Colonic mucosa (tissue), 4 donors: ENCODE measurements at places on chromosomes 12 and 14. TPM values are rescaled to one million over a fixed set of nuclear protein-coding genes. Genes with fewer than 3 reads are reported as not detected.

GRCh38 chr14:36781897-36782296 lies 120.2 kb downstream of the PAX9 start:
- H3K36me3 ChIP-seq: no peaks in the 10 kb centered on the region
- DNase-seq: no peak
- H3K4me3 ChIP-seq: no peak overlapping the region
- no peak overlapping the region for H3K27ac ChIP-seq
- no peaks in the 10 kb centered on the region for H3K27me3 ChIP-seq

- H3K4me1 ChIP-seq: no peaks in the 10 kb centered on the region
- H3K36me3 ChIP-seq: no peaks in the 10 kb centered on the region
- no peak for DNase-seq
- no peak overlapping the region for H3K4me3 ChIP-seq
- H3K27me3 ChIP-seq: no peaks in the 10 kb centered on the region
Observed at GRCh38 chr12:27198036-27198435, 46.0 kb upstream of the STK38L start.

HVCN1 gene
- total RNA-seq: 1.5 TPM

DNA sequence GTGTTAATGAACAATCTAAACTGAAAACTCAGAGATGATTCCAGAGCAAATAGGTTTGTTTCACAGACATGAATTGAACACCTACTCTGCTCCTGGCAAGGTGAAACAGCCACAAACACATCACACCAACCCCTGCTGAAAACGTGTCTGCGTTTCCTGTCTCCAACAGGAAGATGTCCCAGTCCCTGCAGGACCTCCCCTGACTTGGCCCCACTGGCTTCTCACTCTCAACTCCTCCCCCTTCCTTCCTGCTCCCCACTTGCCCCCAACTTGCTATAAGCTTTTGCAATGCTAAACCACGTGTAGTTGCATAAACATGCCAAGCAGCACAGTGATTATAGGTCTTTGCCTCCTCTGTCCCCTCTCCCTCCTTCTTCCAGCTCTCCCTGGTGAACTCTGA lies 567.6 kb downstream of the BCL11B start:
- DNase-seq: no peak
- no peak overlapping the region for H3K27ac ChIP-seq
- H3K27me3 ChIP-seq: no peaks in the 10 kb centered on the region
- H3K4me3 ChIP-seq: no peak overlapping the region
- H3K36me3 ChIP-seq: no peaks in the 10 kb centered on the region

PPP4R4 gene
- total RNA-seq: not detected

DNA sequence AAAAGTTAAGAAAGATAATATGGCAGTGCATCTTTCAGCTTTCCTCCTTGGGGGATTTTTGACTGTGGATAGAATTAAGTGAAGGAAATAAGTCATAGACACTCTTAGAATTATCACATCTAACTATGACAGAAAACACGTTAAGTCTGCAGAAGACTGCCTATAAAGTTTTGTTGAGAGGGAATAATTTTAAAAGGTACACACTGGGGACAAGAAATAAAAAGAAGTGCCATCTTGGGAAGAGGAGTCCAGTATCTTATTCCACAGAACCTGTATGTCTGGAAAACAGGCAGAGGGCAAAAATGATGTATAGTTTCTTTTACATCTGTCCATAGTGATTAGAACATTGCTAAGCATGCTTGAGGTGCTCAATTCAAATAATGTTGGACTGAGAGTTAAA lies 80.7 kb downstream of the IGF1 start:
- no peaks in the 10 kb centered on the region for H3K27me3 ChIP-seq
- DNase-seq: no peak
- no peak overlapping the region for H3K27ac ChIP-seq
- no peak overlapping the region for H3K4me3 ChIP-seq
- no peaks in the 10 kb centered on the region for H3K36me3 ChIP-seq

- H3K4me1 ChIP-seq: no peaks in the 10 kb centered on the region
- H3K27me3 ChIP-seq: no peaks in the 10 kb centered on the region
- DNase-seq: no peak
Observed at GRCh38 chr12:2325519-2325918, 272.7 kb downstream of the CACNA1C start.

WDR20 gene
- 31.2 TPM for total RNA-seq

DAO gene
- 2.4 TPM for total RNA-seq

DNA sequence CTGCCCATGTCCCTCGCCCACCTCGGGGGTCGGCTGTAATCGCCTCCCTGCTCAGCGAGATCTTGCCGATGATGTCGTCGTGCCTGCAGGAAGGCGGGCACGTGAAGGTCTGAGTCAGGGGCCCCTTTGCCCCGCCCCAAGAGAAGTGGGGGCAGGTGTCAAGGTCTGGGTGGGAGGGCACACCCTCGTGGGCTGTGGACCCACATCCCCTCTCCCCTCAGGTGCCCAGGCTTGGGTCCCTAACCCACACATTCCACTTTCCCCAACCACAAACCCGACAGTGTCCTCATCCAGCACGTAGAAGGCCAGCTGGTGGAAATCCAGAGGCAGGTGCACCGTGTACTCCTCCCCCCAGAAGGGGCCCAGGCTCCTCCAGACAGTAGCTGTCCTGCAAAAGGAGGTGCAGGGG lies 7.8 kb downstream of the RASAL1 start:
- H3K4me1 ChIP-seq: no peaks in the 10 kb centered on the region
- H3K27me3 ChIP-seq: no peaks in the 10 kb centered on the region
- DNase-seq: no peak
- H3K36me3 ChIP-seq: no peaks in the 10 kb centered on the region
- H3K27ac ChIP-seq: no peak overlapping the region

- no peaks in the 10 kb centered on the region for H3K4me1 ChIP-seq
- H3K4me3 ChIP-seq: no peak overlapping the region
- H3K36me3 ChIP-seq: no peaks in the 10 kb centered on the region
- no peak for DNase-seq
- H3K27me3 ChIP-seq: no peaks in the 10 kb centered on the region
Observed at GRCh38 chr12:113002155-113002554, 23.8 kb downstream of the OAS2 start.

DNA sequence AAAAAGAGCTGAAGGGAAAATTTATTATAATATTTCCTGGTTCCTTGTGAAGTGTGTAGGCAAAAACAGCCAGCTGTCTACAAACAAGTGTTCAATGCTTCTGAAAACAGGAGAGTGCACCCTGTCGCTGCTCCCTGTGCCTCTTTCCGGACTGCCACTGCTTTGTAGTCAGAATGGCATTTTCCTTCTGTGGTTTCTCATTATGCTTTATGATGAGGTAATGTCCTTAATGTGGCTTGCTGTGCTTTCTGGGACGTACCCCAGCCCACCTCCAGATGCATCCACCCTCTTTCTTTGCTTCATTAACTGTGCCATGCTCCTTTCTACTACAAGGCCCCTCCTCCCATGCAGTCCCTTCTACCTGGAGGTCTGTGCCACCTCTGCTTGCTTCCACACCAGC lies 148.1 kb downstream of the SYT1 start:
- H3K27me3 ChIP-seq: no peaks in the 10 kb centered on the region
- H3K27ac ChIP-seq: no peak overlapping the region
- H3K36me3 ChIP-seq: no peaks in the 10 kb centered on the region

DNA sequence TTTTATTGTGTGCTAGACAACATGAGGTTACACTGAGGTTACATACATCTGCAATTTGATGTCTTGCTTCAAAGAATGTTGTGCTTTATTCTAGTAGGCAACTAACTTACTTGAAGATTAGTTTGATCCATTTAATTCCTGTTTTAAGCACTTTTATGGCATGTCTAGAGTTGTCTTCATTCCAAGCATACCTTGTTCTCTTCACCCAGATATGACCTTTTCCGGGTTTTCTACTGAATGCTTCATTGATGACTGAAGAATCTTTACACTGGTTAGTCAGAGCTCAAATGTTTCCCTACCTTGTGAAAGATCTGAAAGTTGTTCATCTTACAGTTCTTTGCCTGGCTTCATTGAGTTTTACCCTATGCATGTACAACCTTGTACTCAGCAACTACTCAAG lies 274.0 kb upstream of the KITLG start:
- no peaks in the 10 kb centered on the region for H3K27me3 ChIP-seq
- no peak for DNase-seq
- H3K4me3 ChIP-seq: no peak overlapping the region
- no peaks in the 10 kb centered on the region for H3K4me1 ChIP-seq
- no peaks in the 10 kb centered on the region for H3K36me3 ChIP-seq
- H3K27ac ChIP-seq: no peak overlapping the region

GRCh38 chr12:31277081-31277480 lies 48.9 kb downstream of the SINHCAF start:
- no peak overlapping the region for H3K27ac ChIP-seq
- no peaks in the 10 kb centered on the region for H3K4me1 ChIP-seq
- no peaks in the 10 kb centered on the region for H3K36me3 ChIP-seq
- no peak for DNase-seq

GRCh38 chr12:16670456-16671050 lies 64.6 kb upstream of the LMO3 start:
- H3K36me3 ChIP-seq: no peaks in the 10 kb centered on the region
- H3K4me1 ChIP-seq: no peaks in the 10 kb centered on the region
- DNase-seq: no peak
- H3K4me3 ChIP-seq: no peak overlapping the region
- H3K27ac ChIP-seq: no peak overlapping the region

GRCh38 chr12:126353604-126354003 lies 1288.4 kb downstream of the AACS start:
- no peak for DNase-seq
- no peak overlapping the region for H3K27ac ChIP-seq
- no peaks in the 10 kb centered on the region for H3K27me3 ChIP-seq
- no peaks in the 10 kb centered on the region for H3K36me3 ChIP-seq
- no peaks in the 10 kb centered on the region for H3K4me1 ChIP-seq
- H3K4me3 ChIP-seq: no peak overlapping the region

MYRFL gene
- 0.37 TPM for total RNA-seq

DNA sequence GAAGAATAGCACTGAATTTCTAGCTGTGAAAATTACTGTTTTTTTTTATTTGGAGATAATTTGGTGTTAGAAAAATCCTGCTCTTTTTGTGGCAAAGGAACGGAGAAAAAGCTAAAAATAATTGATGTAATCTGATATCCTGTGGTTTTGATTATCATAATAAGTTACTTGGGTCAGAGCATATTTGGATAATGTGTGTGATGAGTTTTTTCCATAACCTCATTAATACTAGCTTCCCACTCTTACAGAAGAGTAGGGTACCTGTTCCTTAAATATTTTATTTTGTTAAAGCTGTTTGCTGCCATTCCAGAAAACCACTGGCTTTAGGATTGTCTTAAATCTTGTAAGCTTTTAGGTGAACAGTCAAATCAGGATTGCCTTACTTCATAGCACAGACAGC lies 4.7 kb downstream of the PSMC6 start:
- no peak for DNase-seq
- H3K4me3 ChIP-seq: no peak overlapping the region
- H3K27me3 ChIP-seq: no peaks in the 10 kb centered on the region

- no peaks in the 10 kb centered on the region for H3K4me1 ChIP-seq
- no peaks in the 10 kb centered on the region for H3K36me3 ChIP-seq
- DNase-seq: no peak
- peaks cover 3% of the 10 kb centered on the region for H3K27me3 ChIP-seq
- no peak overlapping the region for H3K4me3 ChIP-seq
Observed at GRCh38 chr12:114134922-114135321, 168.8 kb upstream of the RBM19 start.

AACS gene
- 58.1 TPM for total RNA-seq

DNA sequence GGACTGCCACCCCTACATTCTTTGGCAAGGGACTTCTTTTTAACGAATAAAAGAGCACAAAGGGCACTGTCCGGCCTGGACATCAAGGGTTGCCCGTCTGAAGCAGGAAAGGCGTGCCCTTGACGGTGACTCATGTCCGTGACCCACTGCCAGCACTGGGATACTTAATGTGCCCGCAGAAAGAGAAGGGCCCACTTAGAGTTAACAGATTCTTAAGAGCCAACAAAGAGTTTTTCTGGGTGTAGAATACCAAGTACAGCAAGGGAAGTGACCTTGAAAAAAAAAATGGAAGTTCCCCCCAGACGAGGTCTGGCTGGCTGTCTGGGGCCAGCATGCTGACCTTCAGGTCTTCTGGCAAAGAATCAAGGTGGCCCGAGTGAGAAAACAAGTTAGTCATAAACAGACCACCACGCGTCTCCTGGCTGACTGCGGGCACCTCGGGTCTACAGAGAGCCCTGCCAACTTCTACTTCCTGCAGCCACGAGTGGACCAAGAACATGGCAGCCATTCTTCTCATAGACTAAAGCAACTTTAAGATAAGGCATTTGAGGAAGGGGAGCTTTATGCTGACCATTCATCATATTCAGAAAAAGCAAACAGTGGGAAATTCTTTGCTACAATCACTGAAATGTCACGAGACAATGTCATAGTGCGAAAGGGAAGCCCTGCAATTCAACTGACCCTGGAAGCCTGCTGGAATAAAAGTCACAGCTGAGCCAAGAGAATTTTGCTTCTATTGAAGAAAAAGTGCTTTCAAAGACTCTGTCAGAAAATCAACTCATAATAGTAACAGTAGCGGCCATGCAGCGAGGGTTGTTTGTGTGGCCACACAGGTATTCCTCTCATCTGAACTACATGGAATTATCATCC lies 10.5 kb upstream of the SELPLG start:
- no peak overlapping the region for H3K4me3 ChIP-seq
- no peak for DNase-seq
- H3K27me3 ChIP-seq: no peaks in the 10 kb centered on the region
- no peaks in the 10 kb centered on the region for H3K4me1 ChIP-seq

GRCh38 chr14:56635041-56635440 lies 55.4 kb downstream of the TMEM260 start:
- H3K27ac ChIP-seq: no peak overlapping the region
- peaks cover 18% of the 10 kb centered on the region for H3K36me3 ChIP-seq
- no peak for DNase-seq
- H3K4me1 ChIP-seq: no peaks in the 10 kb centered on the region
- no peak overlapping the region for H3K4me3 ChIP-seq
